Activated CD4-positive, alpha-beta T cell treated with anti-CD3 and anti-CD28 coated beads for 1 hour (primary cell): ENCODE measurements at places on chromosomes 4 and X.

GRCh38 chr4:119728692-119729593 lies 100.3 kb upstream of the PDE5A start:
- DNase-seq = no peak

GRCh38 chrX:96721354-96721753 lies 36.7 kb downstream of the DIAPH2 start:
- no peak for DNase-seq

- no peak for DNase-seq
These were observed 137.3 kb upstream of the FTHL17 start for GRCh38 chrX:31209005-31209628.

- DNase-seq = no peak
These were observed 4.0 kb upstream of the MSX1 start for GRCh38 chr4:4855301-4856070.

GRCh38 chrX:84974803-84975202 lies 28.9 kb upstream of the APOOL start:
- DNase-seq = no peak

GRCh38 chrX:133005042-133005441 lies 46.6 kb upstream of the HS6ST2 start:
- DNase-seq = no peak

DNA sequence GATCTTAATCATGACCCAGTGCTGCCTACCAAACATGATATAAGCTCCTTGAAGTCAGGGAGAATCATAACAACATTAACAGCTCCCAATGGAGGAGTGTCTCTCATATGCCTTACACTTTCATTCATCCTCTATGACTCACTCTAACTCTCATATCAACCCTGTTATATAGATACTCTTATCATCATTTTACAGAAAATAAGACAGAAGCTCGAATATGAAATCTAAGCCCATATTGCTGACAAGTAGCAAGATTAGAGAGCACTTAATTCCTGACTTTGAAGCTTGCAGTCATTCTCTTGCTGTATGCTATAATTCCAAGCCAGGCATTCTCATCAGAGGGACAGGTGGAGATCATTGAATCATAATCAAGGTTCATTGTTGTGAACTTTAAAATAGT lies 476.7 kb upstream of the ATOH1 start:
- no peak for DNase-seq

- DNase-seq = no peak
These were observed 14.9 kb downstream of the ARHGAP36 start for GRCh38 chrX:131072871-131073571.

GRCh38 chr4:66777097-66777496 lies 768.2 kb downstream of the CENPC start:
- no peak for DNase-seq
